ENCODE measurements at places on chromosomes 4 and X.

- DNase-seq = no peak
These were observed 148.6 kb downstream of the KIT start for GRCh38 chr4:54806351-54806750.

DNA sequence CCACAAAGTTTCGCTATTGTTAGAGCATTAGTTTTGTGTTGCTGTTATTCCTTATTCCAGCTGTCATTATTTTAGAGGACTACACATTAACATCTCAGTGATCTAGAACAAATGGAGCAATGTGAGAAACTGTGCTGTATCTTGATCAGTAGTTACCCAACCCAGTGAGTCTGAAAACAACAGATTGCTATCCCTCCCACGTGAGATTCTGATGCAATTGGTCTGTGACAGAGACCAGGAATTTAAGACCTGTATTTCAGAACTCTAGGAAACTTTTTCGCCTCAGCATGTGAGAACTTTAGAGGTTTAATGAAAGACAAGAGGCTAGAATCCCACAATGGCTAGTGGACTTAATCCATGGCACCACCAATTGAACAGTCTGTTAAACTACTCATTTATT is 35.7 kb upstream of the CDS1 start:
- DNase-seq = no peak

DNA sequence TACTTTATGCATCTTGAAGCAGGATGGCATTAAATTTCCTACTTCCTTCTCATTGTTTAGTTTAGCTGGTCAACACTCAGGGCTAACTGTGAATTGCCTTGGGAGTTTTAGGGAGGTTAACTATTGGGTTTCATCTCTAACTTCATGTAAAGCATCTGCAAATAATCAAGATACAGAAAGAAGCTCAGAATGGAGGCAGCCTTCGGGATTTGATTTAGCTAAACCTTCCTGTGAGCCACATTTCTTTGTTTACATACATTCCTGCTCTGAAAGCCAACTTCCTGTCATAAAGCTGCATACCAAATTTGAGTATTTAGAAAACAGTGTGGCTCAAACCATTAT is 131.7 kb upstream of the PCDH18 start:
- no peak for DNase-seq

GRCh38 chr4:36081185-36081584 is 163.1 kb downstream of the ARAP2 start:
- DNase-seq = no peak

GRCh38 chr4:184812199-184812542 is 13.6 kb downstream of the ACSL1 start:
- no peak for DNase-seq

- DNase-seq = no peak
These were observed 70.8 kb downstream of the NPNT start for GRCh38 chr4:105966051-105966450.

GRCh38 chr4:152778656-152779512 is 646 bp downstream of the TIGD4 start:
- no peak for DNase-seq

DNA sequence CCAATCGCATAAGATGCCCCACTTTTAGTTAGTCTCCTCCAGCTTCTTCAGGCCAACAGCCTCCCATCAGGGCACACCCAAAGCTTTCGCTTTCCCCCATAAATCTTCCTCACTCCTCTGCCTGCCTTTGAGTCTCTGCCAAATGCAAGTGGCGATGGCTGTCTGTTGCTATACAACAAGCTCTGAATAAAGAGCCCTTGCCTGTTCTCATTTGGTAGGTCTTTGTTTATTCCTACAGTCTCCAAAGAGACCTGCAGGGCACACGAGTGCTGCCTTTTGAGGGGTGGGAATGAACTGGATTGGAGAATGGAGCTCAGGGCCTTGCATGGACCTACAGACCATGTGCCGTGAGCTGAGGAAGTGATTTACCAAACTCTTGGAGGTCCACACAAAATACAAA is 52.2 kb upstream of the SOD3 start:
- no peak for DNase-seq

DNA sequence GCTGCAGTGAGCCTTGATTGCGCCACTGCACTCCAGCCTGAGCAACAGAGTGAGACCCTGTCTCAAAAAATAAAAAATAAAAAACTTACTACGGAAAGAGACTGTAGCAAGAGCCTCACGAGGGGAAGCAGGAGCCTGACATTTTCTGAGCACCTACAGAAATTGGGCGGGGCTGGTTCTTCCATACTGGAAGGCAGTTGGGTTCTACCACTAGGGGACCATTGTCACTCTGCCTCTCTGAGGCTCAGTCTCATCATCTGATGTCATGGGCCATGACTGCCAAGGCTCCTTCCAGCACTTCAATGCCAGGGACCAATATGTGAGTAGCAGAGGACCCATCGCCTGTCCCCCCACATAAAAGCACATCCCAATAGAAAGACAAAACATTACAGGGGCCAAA is 8.2 kb downstream of the SH3KBP1 start:
- no peak for DNase-seq

GRCh38 chr4:52991472-52991871 is 129.4 kb downstream of the RASL11B start:
- DNase-seq = no peak

DNA sequence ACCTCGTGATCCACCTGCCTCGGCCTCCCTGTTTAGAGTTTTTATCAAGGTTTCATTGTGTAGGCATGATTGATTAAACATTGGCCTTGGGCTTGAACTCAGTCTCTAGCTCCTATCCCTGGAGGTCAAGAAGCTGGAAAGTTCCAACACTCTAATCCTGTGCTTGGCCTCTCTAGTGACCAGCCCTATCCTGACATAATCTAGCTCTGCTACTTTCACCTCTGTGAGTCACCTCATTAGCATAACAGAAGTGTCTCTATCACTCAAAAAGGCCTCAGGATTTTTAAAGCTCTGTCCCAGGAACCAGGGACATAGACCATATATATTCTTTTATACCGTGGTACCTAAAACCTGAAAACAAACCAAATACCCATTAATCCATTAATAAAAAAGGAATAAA is 377.5 kb downstream of the CENPC start:
- no peak for DNase-seq

- DNase-seq = no peak
These were observed 490.6 kb downstream of the INPP4B start for GRCh38 chr4:142355421-142355930.

DNA sequence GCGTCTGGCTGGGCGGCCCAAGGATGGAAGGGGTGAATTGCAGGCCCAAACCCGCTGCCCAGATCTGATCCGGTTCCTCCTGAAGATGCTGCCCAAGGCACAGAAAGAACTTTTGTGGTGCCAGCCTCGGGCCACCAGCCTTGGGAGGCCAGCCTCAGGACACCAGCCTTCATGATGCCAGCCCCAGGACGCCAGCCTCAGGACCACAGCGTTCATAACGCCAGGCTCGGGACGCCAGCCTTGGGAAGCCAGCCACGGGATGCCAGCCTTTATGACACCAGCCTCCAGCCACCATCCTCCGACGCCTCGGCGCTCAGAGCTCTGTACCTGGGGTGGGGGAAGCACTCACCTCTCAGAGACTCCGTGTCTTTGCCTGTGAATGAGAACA is 107.8 kb downstream of the ADRA2C start:
- no peak for DNase-seq

GRCh38 chr4:159428975-159429692 is 326.3 kb downstream of the RAPGEF2 start:
- no peak for DNase-seq

DNA sequence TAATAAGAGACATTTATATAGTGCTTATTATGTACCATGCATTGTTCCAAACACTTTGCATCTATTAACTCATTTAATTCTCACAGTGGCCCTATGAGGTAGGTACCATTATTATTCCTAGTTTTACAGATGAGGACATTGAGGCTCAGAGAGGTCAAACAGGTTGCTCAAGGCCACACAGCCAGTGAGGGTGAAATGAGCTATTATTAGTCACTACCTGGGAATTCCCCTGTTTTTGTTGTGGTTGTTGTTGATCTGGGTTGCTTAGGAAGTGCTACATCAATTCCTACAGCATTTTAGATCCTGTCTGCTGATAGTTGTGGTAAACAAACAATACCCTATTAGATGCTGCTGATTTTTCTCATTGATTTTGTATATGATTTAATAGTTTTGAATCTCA is 41.2 kb downstream of the APLN start:
- no peak for DNase-seq

All from cortex of kidney (tissue), 1 donor.